ENCODE measurements at places on chromosomes 6 and 20.

GRCh38 chr6:159700970-159701369, 7.9 kb upstream of the SOD2 start:
- no peak for DNase-seq

DNA sequence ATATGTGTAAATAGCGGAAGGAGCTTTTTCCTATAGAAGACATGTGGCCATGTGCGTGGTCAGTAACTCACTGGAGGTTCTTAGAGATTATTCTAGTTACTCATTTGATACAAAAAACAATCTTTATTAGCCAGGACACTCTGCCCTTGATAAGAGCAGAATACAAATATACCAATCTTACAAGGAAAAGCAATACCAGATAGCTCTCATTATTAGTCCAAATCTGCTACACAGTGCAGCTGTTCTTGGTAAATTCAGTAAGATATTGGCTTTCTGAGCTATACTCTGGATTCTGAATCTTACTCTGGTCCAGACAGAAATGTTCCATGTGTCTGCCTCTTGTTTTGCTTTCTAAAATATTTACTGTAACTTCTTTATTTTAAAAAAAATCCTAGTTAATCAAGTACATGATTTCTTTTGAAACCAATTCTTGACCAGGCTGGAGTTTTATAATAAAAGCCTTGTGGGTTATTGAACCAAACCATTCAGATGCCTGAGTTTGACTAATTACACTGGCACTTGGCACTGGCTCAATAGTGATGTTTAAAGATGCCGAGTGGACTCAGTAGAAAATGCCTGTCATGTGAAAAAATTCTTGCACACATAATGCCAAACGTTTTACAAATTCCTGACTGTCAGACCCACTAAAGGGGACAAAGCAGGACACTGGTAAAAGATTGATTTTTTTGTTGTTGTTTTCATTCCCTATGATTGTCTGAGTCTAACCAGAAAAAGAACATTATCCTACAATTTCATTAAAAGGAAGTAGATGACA, 242.8 kb upstream of the TCF21 start:
- DNase-seq: no peak

DNA sequence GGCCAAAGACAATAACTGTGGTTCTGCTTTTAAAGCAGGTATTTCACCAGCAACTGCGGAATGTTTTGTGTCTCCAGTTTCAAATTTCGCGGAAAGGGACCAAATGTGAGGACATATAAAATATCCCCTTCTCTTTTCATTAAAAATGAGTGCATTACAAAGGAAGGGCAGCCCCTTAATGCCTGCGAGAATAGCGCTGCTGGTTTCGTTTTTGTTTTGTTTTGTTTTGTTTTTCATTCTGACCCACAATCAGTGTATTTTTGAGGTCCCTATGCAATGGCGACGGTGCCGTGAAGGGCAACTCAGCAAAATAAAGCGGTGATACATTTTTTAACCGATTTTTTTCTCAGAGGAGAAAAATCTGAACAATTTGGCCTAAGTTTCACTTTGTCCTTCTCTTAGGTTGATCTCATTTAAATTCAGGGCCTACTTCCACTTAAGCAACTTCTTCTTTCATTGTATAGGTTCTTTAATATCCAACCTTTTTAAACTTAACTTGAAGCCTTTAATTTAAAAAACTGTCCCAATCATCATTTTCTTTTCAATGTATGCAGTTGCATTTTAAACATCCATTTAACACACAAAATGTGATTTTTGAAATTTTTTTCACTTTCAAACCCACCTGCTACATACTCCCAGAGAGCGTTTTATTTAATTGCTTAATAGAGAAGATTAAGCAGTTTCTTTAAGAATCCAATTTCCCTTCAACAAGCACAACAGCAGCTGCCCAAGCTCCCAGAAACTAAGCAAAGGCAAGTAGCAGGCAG, 2.9 kb upstream of the HIVEP2 start:
- no peak for DNase-seq

- DNase-seq: no peak
These were observed 61.8 kb upstream of the PLEKHG1 start for GRCh38 chr6:150537893-150538292.

DNA sequence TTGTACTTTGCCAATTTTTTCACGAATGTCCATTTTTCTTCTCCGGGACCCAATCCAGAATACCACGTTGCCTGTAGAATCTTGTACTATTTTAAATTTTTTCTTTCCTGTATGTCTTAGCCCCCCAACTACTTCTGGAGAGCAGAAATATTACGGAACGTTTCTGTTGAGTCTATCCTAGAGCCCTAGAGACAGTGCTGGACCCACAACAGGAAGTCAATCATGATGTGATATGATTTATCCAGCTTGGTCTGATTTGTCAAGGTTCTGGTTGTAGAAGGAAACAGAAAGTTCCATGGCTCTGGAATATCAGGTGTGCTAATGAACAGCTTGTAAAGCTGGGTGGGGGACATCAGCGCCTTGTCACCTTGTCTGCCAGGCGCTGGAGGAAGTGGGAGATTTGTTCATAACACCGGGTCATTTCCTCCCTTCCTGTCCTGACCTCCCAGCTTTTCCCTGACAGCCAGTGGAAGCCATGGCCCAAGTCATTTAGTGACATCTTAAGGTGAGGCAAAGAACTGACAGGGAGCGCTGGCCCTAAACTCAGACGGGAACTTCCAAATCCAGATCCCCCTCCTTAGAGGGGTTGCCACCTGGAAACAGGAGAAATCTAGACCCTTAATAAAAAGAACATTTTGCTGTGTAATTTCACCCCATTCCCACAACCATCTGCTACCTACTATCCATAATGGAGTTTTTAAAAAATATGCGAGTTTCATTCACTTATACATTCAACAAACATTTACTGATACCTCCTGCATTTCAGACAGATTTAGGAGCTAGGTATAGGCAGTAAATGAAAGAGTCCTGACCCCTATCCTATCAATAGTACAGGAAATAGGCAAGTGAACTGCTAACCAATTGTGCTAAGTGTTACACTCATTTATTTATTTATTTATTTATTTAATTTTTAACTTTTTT, 130.5 kb downstream of the ZFP64 start:
- DNase-seq: no peak

DNA sequence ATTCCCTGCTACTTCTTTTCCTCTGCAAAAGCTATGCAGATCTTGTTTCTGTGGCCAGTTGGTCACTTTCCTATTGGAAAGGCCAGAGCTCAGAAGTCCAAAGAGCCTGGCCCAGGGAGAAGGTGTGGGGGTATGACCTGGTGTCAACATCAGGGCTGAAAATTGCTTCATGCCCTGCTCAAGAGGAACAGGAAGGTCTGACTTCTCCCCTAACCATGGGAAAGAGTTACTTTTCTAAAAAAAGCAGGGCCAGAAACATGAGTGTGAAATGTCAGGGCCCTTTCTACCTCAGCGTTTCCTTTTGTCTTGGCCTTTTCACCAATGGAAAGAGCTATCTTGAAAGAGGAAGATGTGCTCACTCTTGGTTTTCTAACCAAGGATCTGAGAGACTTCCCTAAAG, 117.4 kb downstream of the MAFB start:
- no peak for DNase-seq

GRCh38 chr20:22744341-22745193, 160.2 kb upstream of the FOXA2 start:
- no peak for DNase-seq

DNA sequence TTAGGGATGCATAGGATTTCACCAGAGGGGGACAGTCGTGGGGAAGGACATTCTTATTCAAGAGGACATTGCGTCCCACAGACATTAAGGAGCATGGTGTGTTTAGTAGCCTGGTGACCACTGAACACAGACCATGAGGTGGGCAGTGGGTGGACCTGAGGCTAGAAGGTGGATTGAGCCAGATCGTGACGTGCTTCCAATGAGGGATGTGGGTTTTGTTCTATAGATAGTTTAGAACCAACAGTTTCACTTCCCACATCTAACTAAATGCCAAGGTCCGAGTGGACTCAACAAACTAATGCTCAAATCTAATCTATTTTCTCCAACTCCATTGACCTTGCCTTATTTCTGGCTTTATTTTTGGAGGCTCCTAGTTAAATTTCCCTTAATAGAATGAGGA, 58.5 kb downstream of the OGFRL1 start:
- DNase-seq: no peak

- no peak for DNase-seq
These were observed 136.3 kb downstream of the CFAP61 start for GRCh38 chr20:20188647-20189046.

- DNase-seq: no peak
These were observed 129.9 kb upstream of the ARID1B start for GRCh38 chr6:156647140-156647784.

DNA sequence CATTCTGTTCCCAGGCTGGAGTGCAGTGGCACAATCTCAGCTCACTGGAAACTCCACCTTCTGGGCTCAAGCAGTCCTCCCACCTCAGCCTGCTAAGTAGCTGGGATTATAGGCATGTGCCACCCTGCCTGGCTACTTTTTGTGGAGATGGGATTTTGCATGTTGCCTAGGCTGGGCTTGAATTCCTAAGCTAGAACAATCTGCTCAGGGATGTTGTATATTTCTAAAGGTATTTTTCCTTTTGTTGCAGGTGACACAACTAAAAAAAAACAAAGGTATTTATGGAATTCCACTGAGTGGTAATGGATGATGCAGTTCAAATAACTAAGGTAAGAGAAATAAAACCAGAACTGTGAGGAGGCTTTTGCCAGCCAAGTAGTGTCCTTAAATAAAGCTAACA, 49.7 kb downstream of the PTPRA start:
- DNase-seq: no peak

- no peak for DNase-seq
These were observed 91.7 kb downstream of the GJA10 start for GRCh38 chr6:89985751-89986493.

- DNase-seq: no peak
These were observed 1.2 kb downstream of the AKAP12 start for GRCh38 chr6:151240791-151241642.

DNA sequence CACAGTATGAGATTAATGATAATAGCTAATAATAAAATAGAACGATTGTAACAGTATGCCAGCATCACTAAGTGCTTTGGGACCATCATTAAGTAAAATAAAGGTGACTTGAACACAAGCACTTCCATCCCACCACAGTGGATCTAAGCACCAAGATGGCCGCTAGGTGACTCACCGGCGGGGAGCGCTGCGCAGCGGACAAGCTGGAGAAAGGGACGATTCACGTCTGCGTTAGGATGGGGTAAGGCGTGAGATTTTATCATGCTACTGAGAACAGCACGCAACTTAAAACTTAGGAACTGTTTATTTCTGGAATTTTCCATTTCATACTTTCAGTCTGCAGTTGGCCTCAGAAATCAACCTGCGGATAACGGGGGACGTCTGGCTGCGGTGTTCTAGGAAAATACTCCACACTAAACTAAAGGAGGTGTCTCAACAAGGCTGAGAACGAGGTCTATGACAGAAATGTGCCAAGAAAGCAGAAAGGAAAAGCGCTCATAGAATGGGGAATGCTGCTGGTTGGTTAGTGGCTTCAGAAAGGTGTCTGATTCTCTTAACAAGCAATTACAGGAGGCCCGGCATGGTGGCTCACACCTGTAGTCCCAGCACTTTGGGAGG, 114.5 kb downstream of the GMPR start:
- no peak for DNase-seq

GRCh38 chr6:70753870-70754380, 86.2 kb downstream of the SMAP1 start:
- no peak for DNase-seq

- no peak for DNase-seq
These were observed 124.9 kb upstream of the MAFB start for GRCh38 chr20:40813708-40814630.

- DNase-seq: no peak
These were observed 191.1 kb upstream of the CCN2 start for GRCh38 chr6:132142308-132142707.

DNA sequence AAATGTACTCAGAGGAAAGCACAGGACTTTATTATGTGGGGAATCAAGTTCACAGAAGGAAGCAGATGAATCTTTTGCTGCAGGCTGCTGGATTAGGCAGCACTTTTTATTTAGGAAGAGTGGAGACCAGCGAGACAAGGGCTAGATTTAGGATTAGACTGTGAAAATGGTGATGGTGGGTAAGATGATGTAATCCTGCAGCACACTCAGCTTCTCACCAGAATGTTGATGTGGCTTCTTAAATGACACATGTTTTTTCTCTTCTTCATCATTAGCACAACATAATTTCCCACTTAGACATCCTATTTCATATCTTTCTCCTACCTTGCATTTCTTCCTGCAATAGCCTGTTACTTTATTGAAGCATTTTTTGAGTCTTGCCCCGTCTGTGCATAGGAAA, 1.8 kb downstream of the DEFB128 start:
- DNase-seq: no peak

- DNase-seq: no peak
These were observed 27.3 kb downstream of the GMPR start for GRCh38 chr6:16265351-16266341.

- DNase-seq: no peak
These were observed 613.5 kb downstream of the C6orf118 start for GRCh38 chr6:164695896-164696295.

DNA sequence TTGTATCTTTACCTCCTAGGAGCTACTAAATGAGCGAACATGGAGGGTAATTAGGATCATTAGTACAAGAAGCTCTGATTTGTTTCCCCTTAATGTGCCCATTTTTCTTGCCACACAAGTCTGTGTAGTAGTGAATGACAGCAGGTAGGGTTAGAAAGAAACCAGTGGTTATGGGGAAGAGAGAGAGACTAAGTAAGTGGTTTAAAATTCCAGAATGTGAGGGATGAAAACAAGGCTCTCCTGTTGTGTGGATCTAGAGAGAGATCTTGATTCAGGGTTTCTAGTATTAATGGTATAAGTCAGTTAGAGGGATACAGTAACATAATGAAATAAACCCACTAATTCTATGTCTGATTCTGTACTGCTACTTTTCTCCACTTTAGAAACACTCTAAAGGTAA, 22.7 kb downstream of the STXBP5 start:
- DNase-seq: no peak

DNA sequence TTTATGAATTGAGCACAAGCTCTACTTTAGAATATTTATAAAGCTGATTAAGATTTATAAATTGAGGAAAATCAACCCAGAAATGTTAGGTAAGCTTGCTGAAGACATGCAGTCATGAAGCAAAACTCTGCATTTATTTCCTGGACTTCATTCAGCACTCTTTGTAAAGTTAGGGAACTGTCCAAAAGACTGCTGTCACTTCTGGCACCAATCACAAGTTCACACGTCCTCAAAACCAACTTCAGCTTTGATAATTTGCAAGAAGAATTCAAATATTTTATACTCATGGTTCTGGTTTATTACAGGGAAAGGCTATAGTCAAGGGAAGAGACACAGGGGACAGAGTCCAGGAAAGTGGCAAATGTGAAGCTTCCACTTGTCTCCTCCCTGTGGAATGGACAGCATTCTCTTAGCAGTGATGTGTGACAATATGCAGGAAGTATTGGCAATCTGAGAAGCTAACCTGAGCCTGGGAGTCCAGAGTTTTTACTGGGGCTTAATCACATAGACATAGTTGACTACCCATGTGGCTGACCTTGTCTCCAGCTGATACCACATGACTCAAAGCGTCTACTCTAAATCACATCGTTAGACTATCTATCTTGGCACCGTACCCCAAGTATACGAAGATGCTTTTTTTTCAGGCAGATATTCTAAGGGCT, 85.4 kb downstream of the PPP1R14C start:
- DNase-seq: no peak
